A673 (cell line): ENCODE measurements at places on chromosomes 1 and 21. TPM values are rescaled to one million over a fixed set of nuclear protein-coding genes. Genes with fewer than 3 reads are reported as not detected.

DNA sequence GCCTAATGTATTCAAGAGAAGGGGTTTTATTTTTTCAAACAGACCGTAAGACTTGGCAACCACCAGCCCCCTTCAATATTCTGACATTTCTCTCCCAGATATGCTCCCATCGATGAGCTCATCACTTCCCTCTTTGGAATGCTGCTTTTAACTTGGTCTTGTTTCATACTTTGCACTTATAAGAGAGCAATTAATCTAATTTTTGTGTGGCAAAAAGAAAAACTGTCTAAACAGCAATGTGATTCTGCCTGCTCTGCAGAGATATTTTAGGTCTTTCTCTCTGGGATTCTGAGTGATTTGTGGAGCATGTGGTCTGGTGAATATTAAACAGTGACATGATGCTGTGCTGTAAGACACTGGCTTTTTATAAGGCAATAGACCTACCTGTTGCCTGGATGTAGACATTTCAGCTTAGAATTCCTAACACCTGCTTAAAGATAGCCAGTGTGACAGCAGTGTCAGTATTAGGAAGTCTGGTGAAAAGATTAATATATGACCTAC lies 284.8 kb downstream of the BACH1 start:
- H3K27ac ChIP-seq: no peak overlapping the region
- H3K27me3 ChIP-seq: no peaks in the 10 kb centered on the region
- no peak for DNase-seq
- peaks cover 9% of the 10 kb centered on the region for H3K4me1 ChIP-seq
- H3K36me3 ChIP-seq: no peaks in the 10 kb centered on the region

DNA sequence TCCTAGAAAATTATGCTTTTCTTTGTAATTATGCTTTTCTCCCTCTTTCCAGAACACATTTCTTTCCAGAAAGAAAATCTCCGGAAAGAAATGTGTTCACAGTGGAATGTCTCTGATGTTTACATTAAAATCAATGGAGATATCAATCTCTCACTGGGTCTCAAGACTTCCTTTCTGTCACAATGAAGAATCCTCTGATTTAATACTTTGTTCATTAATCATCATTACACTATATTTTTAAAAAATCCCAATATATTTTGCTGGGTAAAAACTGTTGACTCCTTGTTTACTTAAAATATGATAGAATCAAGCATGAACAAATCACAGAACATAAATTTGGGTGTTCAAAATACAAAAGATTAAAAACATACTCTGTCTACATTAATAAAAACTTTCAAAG lies 26.3 kb upstream of the TGFBR3 start:
- no peak for DNase-seq
- no peaks in the 10 kb centered on the region for H3K4me1 ChIP-seq
- no peaks in the 10 kb centered on the region for H3K36me3 ChIP-seq
- no peak overlapping the region for H3K4me3 ChIP-seq
- no peaks in the 10 kb centered on the region for H3K27me3 ChIP-seq

DNA sequence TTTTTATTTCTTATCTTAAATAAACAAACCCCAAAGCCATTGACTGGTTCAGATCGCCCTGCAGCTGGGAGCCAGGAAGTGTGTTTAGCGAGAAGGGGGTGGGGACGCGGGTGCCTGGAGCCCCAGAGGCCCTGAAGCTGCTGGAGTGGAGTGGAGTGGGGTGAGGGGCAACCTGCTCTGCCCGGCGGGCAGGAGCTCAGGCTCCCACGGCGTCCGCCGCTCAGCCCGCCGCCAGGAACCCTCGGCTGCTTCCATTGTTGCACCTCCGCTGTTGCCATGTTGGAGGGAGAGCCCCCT lies 673 bp downstream of the PIK3C2B start:
- H3K36me3 ChIP-seq: no peaks in the 10 kb centered on the region
- H3K4me3 ChIP-seq: peak overlapping the region; percentile 94
- no peaks in the 10 kb centered on the region for H3K27me3 ChIP-seq
- peak; percentile 44 for DNase-seq
- H3K27ac ChIP-seq: peak overlapping the region; percentile 83
- H3K4me1 ChIP-seq: peaks cover 21% of the 10 kb centered on the region

DNA sequence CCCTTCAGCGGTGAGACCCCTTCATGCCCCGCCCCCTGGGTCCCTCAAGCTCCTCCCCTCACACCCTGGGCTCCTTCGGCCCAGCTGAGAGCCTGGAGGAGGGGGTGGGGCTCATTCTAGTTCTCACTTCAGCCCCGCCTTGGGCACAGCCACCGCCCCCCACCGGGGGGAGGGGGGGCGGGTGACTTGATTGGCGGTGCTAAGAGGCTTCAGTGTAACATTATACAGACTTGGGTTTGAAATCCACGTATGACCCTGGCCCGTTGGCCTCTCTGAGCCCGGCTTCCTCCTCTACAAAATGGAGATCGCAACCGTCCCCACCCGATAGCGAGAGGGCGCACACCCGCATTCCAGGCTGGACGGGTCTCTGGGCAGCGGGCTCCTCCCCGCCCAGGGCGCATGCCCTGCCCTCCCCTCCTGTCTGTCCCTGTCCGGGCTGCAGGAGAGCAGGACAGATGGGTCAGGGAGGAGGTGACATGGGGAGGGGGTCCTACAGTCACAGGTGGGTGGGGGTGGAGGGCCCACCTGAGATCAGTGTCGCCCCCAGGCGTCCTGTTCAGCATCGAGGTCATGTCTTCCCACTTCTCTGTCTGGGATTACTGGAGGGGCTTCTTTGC lies 5.1 kb downstream of the CLCNKB start:
- no peaks in the 10 kb centered on the region for H3K36me3 ChIP-seq
- DNase-seq: peak; percentile 92
- H3K27me3 ChIP-seq: no peaks in the 10 kb centered on the region
- H3K4me3 ChIP-seq: peak overlapping the region; percentile 45
- H3K27ac ChIP-seq: peak overlapping the region; percentile 40

DNA sequence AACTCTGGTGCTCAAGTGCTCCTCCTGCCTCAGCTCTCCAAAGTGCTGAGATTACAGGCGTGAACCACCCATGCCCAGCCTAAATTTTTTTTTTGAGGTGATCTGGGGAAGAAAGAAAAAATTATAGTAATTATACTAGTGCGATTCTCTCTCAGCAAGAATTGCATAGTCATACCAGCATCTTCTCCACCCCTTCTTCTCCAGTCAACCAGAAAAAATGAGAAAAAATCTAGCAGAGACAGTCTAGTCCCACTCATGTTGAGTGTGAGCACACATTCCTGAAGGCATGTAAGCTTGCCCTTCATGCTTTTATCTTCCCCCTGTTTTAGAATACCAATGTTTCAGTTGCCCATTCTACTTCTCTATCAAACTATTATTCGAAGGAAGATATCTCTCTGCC lies 207.6 kb downstream of the S1PR1 start:
- no peak overlapping the region for H3K27ac ChIP-seq
- H3K4me3 ChIP-seq: no peak overlapping the region
- DNase-seq: no peak
- no peaks in the 10 kb centered on the region for H3K27me3 ChIP-seq
- H3K4me1 ChIP-seq: no peaks in the 10 kb centered on the region

GRCh38 chr1:24861821-24862727 lies 68.0 kb downstream of the RUNX3 start:
- no peaks in the 10 kb centered on the region for H3K4me1 ChIP-seq
- no peaks in the 10 kb centered on the region for H3K36me3 ChIP-seq
- no peaks in the 10 kb centered on the region for H3K27me3 ChIP-seq
- no peak for DNase-seq
- no peak overlapping the region for H3K4me3 ChIP-seq

GRCh38 chr1:39671433-39671792 lies 494 bp downstream of the NT5C1A start:
- H3K36me3 ChIP-seq: no peaks in the 10 kb centered on the region
- H3K27me3 ChIP-seq: peaks cover 45% of the 10 kb centered on the region
- DNase-seq: no peak
- no peak overlapping the region for H3K27ac ChIP-seq
- H3K4me1 ChIP-seq: no peaks in the 10 kb centered on the region

GRCh38 chr21:42169758-42170157 lies 49.2 kb upstream of the ABCG1 start:
- no peak overlapping the region for H3K4me3 ChIP-seq
- no peak for DNase-seq
- H3K36me3 ChIP-seq: no peaks in the 10 kb centered on the region
- no peaks in the 10 kb centered on the region for H3K27me3 ChIP-seq
- no peak overlapping the region for H3K27ac ChIP-seq
- no peaks in the 10 kb centered on the region for H3K4me1 ChIP-seq

GRCh38 chr1:59349101-59349500 lies 52.2 kb downstream of the FGGY start:
- no peaks in the 10 kb centered on the region for H3K4me1 ChIP-seq
- no peaks in the 10 kb centered on the region for H3K36me3 ChIP-seq
- H3K27ac ChIP-seq: no peak overlapping the region
- DNase-seq: no peak

GRCh38 chr21:30924146-30924700 lies 42.8 kb upstream of the KRTAP11-1 start:
- H3K4me3 ChIP-seq: no peak overlapping the region
- H3K27ac ChIP-seq: no peak overlapping the region
- no peaks in the 10 kb centered on the region for H3K4me1 ChIP-seq
- DNase-seq: no peak

DNA sequence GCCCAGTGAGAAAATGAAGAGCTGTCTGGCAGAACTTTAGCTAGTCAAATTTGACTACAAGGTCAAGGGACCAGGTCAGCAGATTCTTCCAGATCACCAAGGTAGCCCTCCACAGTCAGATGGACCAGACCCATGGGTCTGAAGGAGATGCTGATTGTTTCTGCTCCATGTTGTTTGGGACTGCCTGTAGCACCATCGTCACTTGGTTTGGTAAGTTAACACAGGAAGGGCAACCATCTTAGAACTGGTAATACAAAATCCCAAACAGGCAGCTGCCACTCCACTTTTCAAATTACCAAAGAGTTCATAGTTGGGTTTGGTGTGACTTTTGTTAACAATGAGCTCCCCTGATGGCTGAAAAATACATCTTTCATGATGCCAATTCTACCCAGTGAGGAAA lies 9.0 kb downstream of the ITPKB start:
- no peak overlapping the region for H3K27ac ChIP-seq
- no peaks in the 10 kb centered on the region for H3K36me3 ChIP-seq
- H3K27me3 ChIP-seq: no peaks in the 10 kb centered on the region
- peaks cover under 1% of the 10 kb centered on the region for H3K4me1 ChIP-seq
- H3K4me3 ChIP-seq: no peak overlapping the region
- DNase-seq: no peak

DNA sequence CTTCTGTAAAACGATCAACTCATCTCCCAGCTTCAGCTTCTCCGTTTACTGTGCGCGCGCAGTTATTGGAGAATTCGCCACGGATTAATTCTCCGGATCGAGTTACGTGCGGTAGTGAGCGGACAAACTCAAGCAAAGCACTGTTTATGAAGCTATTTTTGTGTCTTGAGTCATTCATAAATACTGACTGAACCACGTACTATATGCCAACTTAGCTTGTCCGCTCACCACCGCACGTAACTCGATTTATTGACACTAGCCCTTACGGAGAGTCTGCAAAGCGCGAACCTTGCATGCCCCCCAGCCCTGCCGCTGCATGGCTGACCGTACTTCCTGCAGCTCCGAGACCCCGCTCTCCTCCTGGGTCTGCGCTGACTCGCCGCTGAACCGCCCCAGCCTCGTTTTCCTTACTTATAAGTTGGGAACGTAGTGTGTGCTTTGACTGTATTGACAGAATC lies 773 bp downstream of the CHD1L start:
- H3K4me1 ChIP-seq: peaks cover 13% of the 10 kb centered on the region
- peak overlapping the region; percentile 91 for H3K4me3 ChIP-seq
- peak overlapping the region; percentile 90 for H3K27ac ChIP-seq
- no peaks in the 10 kb centered on the region for H3K36me3 ChIP-seq

- H3K27me3 ChIP-seq: no peaks in the 10 kb centered on the region
- peaks cover under 1% of the 10 kb centered on the region for H3K4me1 ChIP-seq
- no peak for DNase-seq
- peaks cover 22% of the 10 kb centered on the region for H3K36me3 ChIP-seq
- no peak overlapping the region for H3K27ac ChIP-seq
These were observed 15.3 kb upstream of the SRSF4 start for GRCh38 chr1:29196863-29197589.

DNA sequence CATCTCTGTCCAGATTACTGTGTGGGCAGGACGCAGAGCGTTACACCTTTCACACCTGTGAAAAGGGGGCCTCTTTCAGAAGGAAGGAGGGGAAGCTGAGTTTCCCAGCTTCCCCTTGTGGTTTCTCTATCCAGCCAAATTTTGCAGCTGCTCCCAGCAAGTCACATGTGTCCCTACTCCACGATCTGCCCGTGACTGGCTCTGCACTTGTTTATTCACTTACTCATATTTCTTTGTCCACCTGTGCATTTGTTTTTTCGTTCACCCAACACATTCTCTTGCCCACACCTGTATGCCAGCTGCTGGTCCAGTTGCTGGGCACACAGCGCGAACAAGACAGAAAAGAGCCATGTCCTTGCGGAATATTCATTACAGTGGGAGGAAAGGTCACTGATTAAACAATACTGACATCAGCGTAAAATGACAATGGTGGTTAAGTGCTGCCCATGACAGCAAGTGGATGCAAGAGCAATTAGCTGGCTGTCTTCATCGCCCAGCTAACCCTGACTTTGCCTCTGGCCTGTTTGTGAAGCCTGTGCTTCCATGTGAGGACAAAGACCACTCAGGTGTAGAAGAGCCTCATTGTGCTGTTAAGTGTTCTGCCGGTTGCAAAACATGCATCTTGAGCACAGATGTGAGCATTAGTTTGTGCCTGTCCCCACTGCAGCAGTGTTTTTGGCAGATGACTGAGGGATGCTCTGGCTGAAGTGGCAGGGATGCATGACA lies 28.6 kb upstream of the NEK2 start:
- no peak overlapping the region for H3K4me3 ChIP-seq
- H3K27me3 ChIP-seq: no peaks in the 10 kb centered on the region
- DNase-seq: no peak
- peaks cover 8% of the 10 kb centered on the region for H3K4me1 ChIP-seq
- no peak overlapping the region for H3K27ac ChIP-seq
- no peaks in the 10 kb centered on the region for H3K36me3 ChIP-seq

GRCh38 chr1:9842073-9842711 lies 18.4 kb upstream of the CLSTN1 start:
- H3K4me1 ChIP-seq: peaks cover 35% of the 10 kb centered on the region
- H3K27me3 ChIP-seq: no peaks in the 10 kb centered on the region
- DNase-seq: peak; percentile 80

DNA sequence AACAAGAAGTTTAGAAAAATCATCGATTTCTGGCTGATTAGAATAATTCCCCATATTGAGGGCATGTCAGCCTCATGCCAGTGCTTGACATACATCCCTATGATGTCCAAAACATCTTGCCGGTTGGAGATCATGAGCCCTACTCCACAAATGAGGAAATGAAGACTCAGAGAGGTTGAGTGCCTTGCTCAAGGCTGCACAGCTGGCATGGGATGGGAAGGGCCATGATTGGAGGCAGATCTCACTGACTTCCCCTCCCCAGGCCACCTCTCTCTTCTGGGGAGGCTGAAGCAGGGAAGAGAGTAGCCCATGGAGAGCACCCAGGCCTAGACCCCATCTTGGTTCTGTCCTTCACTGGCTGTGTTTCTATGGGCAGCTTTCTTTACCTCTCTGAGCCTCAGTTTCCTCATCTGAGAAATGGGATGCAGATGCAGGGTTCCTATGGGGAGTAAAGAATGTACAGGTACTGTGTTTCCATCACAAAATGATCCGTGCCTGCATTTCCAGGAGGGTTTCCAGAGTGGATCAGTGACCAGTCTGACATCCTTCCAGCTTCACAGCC lies 145.7 kb downstream of the SYF2 start:
- no peaks in the 10 kb centered on the region for H3K36me3 ChIP-seq
- H3K4me1 ChIP-seq: no peaks in the 10 kb centered on the region
- no peak overlapping the region for H3K4me3 ChIP-seq
- no peak for DNase-seq
- H3K27me3 ChIP-seq: no peaks in the 10 kb centered on the region

Gene ANP32E
- 141 and 153 TPM in 2 replicates for total RNA-seq

Gene RASSF5
- total RNA-seq: 0.75 and 1.3 TPM in 2 replicates

Gene RHEX
- not detected in 2 replicates for total RNA-seq

Gene LORICRIN
- total RNA-seq: not detected in 2 replicates

Gene FCGR3A
- total RNA-seq: not detected in 2 replicates

Gene MYOM3
- not detected in 2 replicates for total RNA-seq

Gene CALML6
- total RNA-seq: 0.28 TPM in 1 of 2 replicates, not detected in the other

Gene GUCA2B
- not detected in 2 replicates for total RNA-seq

Gene PLEKHO1
- 67.2 and 73.1 TPM in 2 replicates for total RNA-seq

Gene DPT
- total RNA-seq: not detected in 2 replicates
